ENCODE measurements at places on chromosomes 2 and 18.

DNA sequence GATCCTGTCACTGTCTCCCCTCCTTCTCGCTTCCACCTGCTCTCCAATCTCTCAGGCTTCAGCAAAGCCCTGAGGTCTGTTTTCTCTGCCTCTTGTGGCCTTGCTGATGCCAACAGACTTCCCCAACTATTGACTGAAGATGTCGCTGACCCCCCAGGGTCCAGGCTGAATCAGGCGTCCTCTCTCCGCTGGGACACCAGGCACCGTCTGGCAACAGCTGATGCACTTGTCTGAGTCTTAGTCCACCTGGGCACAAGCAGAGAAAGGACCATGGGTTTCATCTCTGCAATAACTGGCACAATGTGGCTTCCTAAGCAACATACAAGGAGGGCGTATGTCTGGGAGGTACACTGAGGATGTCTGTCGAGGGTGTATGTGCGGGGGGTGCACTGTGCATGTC is 248.7 kb upstream of the MYT1L start:
- no peak for DNase-seq

- DNase-seq, result no peak
Measured at GRCh38 chr2:77579076-77579769, 57.0 kb upstream of the LRRTM4 start.

GRCh38 chr18:26524002-26524401 is 24.4 kb downstream of the KCTD1 start:
- DNase-seq, result no peak

- no peak for DNase-seq
Measured at GRCh38 chr18:48661421-48661820, 122.6 kb downstream of the CTIF start.

GRCh38 chr2:6692056-6692455 is 173.7 kb downstream of the CMPK2 start:
- no peak for DNase-seq

- peak; percentile 65 for DNase-seq
Measured at GRCh38 chr2:27303093-27304025, 4.9 kb downstream of the UCN start.

- peak; percentile 88 for DNase-seq
Measured at GRCh38 chr18:48922801-48923730, 27.7 kb downstream of the SMAD7 start.
